T-helper 9 cell (primary cell): ENCODE measurements at places on chromosomes 4 and X.

DNA sequence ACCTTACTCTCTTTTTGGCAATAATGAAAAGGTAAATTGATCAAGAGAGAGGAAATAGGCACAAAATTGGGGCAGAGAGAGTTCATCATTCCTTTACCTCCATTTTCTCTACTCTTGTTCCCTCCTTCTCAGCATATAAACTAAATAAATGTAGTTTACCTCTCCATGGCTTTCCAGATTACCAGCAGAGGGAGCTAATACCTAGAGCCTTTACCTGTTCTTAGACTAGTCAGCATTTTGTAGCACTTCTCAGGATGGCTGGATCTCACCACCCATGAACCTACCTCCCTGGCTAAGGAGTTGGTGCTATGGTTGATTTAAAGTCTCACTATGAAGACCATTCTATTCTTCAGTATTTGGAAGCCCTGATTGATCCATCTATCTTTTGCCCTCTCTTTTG, 15.7 kb downstream of the OFD1 start:
- DNase-seq: no peak

- no peak for DNase-seq
Measured at GRCh38 chr4:20544645-20545044, 155.6 kb upstream of the PACRGL start.

- no peak for DNase-seq
Measured at GRCh38 chr4:4868040-4868757, 8.7 kb downstream of the MSX1 start.

DNA sequence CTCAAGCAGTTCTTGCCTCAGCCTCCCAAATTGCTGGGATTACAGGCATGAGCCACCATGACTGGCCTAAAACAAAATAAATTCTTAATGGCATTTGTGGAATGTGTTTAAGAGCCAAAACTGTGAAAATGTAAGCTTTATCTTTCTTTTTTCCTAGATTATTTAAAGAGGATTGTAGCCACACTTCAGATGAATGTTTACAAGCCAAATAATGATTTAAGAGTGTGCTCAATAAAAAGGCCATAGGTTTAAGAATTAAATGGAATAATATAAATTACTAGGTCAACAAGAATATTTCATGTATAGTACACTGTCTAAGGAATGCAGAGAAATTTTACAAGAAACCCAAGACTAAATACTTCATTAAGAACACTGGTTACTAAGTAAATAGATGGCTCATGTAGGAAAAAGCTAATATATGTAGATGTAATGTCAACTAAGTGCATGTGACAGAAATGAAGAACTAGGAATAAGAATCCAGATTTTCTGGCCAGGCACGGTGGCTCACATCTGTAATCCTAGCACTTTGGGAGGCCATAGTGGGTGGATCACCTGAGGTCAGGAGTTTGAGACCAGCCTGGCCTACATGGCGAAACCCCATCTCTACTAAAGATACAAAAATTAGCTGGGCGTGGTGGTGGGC, 21.3 kb upstream of the UGDH start:
- DNase-seq: no peak

DNA sequence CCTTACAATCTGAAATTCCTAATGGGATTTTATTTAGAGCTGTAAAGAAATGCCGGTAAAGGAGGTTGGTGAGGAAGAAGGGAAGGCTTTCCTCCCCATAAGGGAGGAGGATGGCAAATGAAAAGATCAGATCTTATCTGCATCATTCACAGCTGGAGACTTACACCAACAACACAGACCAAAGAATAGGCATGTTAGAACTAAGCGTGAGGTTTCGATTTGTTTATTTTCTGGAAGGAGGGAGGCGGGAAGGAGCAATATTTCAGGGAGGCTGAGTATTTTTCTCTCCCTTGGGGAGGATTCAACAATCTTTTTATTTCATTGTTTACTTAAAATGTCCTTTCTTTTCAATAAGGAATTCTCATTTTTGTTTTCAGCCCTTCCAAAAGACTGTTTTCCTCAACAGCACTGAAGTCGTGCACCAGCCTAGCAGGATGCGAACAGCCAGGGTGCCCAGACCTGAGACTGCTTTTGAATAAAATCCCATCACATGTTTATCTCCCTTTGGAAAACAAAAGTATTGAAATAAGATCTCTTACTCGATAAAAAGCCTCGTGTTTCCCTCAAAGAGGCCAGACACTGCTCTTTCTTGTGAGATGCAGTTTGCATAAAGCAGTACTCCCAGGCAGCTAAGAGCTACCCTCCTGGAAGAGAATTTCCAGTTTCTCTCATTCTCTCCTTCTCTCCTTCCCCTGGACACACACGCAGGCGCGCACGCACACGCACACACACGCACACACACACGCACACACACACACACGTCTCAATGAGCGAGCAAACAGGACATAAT, 236.1 kb downstream of the MGST2 start:
- DNase-seq: no peak

DNA sequence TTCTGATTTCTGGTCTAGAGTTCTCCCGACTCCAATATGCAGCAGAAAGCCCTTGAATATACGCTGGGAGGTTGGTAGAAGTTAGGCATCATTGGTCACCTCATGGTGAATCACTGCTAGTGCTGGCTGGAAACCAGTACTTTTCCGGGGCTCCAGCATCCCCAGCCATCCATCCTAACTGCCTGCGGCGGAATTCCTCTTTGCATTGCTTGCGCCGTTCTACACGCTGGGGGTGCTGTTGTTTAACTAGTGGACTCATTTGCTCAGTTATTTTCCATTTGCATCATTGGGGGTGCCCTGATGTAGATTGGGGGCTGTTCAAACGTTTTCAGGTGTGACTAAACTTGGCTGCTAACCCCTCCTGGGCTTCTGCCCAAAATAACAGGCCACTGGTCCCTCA, 23.3 kb upstream of the GPR50 start:
- DNase-seq: no peak

DNA sequence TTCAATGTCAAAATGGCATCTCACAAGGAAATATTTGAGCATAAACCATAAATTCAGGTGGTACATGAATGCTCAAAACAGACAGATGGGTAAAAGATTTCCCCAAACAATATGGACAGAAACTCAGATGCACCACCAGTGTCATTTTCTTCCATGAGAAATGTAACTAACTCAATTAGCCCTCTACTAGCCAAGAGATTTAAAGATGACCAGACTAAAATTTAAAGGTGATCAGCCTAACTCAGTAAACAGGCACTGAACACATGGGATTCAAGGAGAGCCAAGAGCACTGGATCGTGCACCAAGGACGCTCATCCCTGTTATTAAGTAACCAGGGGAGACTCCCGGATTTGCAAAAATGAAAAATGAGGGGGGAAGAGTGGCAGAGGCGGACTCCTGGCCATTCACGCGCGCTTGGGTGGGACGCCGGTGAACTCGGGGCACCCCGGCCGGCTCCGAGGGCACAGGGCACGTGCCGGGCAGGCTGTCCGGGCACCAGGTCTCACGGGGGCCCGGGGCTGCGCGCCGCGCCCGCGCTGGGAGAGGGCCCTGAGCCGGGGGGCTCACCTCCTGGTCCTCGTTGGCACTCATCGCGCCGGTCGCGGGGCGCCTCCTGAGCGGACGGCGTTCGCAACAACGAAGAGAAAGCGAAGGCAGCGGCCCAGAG, 490 bp downstream of the RWDD4 start:
- peak; percentile 3 for DNase-seq

DNA sequence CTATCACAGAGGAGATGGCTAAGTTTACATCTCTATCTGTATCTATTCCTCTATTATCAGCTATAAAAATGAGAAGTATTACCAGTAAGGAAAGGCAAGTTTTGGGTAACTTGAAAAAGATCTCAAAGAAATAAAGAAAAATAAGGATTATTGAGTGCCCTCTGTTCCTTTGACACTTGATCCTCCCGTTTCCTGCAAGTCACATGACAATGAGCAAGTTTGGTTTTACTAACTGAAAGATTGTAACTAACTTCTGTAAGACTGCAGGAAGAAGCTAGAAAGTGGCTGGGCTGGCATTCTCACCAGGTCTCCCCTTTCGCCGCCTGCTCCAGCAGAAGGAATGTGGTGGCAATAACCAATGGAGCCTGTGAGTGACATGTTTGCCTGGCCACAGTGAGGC, 59.2 kb downstream of the ARHGAP24 start:
- DNase-seq: no peak

GRCh38 chr4:99983289-99983943, 33.3 kb upstream of the H2AZ1 start:
- no peak for DNase-seq

- no peak for DNase-seq
Measured at GRCh38 chrX:104195013-104195412, 28.8 kb downstream of the FAM199X start.

- DNase-seq: no peak
Measured at GRCh38 chrX:50756276-50756675, 57.7 kb downstream of the SHROOM4 start.

- no peak for DNase-seq
Measured at GRCh38 chr4:6492861-6493657, 20.6 kb upstream of the PPP2R2C start.

DNA sequence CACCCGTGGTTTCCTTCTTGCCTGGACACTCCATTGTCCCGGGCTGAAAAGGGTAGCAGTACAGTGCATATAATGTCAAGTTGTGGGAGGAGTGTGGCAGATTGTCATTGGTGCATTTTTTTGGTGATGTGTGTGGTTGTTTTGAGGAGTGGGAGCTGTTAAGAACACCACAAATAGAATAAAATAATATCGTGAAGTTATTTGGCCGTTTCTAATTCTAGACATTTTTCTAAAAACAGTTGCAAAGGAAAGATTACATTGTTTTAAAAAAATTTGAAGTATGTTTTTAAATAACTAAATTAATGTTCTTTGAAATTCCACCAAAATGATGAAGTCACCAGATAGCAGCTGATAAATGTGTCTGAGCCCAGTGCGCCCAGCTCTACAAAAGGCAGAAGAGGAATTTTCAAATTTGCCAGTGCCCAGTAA, 1.3 kb downstream of the PKD2 start:
- no peak for DNase-seq

DNA sequence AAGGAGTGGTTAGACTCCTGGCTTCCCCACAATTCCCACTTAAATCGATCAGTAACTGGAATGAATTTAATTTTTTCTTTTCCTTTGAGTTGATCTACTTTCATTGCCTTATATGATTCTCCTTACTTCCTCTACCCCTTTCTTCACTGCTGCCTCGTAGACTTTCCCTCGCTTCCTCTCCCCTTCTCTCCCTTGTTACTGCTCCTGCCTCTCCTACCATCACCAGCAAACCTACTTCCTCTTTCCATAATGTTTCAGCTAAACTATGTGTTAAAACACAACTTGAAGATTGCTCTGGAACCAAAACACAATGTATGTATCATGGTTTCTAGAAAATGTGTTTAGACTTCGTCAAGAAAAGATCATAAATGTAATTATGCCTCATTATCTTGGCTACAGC, 132.0 kb upstream of the TET2 start:
- no peak for DNase-seq

DNA sequence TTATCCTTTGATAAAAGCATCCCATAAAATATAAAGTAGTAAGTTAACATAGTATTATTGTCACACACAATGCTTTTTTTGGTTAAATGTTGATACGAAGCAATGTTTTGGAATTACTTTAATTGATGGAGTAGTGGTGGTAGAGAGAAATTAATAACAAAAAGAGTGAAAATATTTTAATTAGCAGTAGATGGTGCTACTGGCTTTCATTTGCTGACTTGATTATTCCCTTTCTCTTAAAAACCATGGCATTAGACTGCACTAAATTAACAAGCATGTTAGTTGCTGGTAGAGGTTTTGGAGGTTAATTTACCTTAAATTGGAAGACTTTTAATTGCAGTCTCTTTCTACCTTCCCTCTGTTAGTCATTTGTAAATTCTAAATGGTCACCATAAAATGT, 8.9 kb upstream of the DCK start:
- no peak for DNase-seq

DNA sequence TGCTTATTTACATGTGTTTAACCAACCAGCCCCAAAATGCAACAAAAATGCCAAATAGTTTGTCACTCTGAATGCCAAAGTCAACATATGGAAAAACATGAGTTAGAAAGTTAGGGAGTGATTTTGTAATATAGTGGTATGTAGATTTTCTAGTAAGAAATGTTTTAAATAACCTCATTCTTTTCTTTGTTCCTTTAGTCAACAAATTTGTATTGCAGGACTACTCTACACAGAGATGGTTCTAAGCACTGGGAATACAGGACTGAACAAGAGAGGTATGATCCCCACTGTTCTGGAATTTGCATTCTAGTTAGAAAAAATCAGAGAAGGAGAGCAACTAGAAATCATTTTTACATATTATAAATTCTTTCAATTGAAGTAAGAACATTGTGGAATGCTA, 218.8 kb upstream of the ANXA10 start:
- DNase-seq: no peak

DNA sequence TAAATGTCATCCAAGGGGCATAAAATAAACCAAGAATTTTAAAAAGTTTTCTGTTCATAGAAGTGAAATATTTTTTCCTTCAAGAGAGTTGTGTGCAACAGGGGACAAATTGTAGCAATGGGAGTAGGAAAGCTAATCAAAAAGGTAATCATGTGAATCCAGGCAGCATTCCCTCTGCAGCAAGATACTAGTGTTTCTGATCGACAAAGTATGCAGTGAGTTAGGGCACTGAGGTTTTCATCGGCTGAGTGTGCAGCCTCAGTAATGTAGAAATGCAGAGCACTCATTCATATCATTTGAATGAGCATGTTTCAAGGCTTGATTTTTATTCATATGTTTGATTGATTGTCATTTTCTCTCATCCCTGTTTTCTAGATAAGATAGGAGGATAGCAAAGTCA, 321.7 kb downstream of the PCDH7 start:
- DNase-seq: no peak

DNA sequence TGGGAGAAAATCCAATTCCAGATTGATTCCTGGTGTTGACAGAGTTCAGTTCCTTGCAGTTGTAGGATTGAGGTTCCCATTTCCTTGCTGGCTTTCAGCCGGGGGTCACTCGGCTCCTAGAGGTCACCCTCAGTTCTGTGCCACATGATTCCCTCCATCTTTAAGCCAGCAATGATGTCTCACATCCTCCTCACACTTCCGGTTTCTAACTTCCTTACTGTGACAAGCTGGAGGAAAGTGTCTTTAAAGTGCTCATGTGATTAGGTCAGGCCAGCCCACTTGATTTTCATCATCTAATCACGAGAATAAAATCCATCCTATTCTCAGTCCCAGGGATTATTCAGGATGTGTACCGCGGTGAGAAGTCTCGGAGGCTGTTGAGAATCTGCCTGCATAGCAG, 19.4 kb upstream of the SMIM31 start:
- no peak for DNase-seq
